ENCODE measurements at places on chromosomes 5 and 9.
A peak's percentile ranks its signal among the peaks of the same experiment; 100 is the strongest.

GRCh38 chr9:88777498-88778312, 213.6 kb upstream of the S1PR3 start:
- no peak for DNase-seq

DNA sequence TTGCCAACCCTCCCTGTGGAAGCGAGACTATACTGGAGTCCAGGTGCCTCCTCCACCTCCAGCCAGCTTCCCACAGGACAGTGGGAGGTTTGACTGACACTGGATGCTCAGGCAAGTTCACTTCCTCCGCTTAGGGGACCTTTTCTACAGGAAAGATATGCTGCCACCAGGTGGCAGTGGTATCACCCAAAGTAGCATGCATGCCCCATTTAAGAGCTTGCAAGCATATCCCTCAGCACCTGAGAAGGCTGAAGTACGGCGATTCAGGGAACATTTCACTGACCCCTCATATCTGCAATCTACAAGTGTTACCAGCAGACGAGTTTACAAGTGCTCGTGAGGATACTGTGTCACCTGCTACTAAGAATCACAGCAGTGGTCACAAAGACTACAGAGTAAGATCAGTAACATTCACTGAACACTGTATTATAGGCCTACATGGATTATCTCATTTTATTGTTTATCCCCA, 75.5 kb downstream of the KLHL3 start:
- DNase-seq = peak; percentile 67

- no peak for DNase-seq
These were observed 130.1 kb downstream of the C9orf50 start for GRCh38 chr9:129490583-129491486.

GRCh38 chr9:86368871-86369521, 14.8 kb upstream of the TUT7 start:
- DNase-seq = no peak

GRCh38 chr5:94395468-94395867, 222.9 kb downstream of the KIAA0825 start:
- no peak for DNase-seq

DNA sequence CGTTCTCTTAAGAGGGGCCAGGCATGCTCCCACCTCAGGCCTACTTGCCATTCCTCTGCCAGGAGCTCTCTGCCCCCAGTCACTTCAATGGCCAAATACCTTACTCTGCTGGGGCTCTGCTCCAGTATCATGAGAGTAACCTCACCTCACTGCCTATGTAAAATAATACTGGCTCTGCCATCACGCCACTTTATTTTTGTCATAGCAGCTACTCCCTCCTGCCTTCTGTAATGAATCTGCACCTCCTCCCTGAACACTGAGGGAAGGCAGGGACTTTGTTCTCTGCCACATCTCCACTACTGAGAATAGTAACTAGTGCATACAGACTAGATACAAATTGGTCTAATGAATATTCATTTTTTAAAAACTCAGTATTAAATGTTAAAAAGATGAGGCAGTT, 33.8 kb downstream of the MACROH2A1 start:
- no peak for DNase-seq
